HS-27A (cell line): ENCODE measurements at places on chromosomes 7 and 10.

DNA sequence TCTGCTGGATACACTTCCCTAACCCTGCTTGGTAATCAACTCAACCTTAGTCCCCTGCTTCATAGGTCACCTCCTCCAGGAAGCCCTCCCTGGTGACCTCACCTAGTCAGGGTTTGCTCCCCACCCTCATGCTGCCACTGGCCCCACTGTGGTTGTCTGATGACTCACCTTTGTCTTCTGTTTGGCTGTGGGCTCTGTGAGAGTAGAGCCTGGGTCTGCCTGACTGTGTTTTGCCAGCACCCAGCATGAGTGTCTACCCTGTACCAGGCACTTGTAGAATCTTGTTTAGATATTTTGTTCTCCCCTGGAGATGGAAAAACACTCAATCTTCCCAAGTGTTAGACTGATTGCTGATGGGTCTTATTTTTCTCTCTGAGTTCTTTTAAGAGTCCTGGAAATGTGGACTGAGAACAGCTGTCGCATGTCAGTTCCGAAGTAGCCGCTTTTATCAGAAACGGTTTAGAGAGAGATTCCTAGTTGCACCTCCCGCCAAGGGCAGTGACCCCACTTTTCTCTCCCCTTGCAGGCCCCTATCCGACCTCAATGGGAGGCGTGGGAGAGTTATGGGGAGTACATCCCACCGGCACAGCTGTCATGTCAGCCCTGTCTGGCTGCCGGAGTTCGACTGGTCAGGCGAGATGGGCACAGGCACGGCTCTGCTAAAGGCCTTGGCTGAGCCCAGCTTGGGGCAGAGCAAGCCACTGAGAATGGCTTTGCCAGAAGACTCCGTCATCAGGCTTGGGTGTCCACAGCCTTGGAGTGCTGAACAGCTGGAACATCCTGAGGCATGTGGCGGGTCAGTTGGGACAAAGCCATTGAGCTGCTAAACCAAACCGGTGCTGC is 134.3 kb downstream of the GRK5 start:
- no peak for DNase-seq

DNA sequence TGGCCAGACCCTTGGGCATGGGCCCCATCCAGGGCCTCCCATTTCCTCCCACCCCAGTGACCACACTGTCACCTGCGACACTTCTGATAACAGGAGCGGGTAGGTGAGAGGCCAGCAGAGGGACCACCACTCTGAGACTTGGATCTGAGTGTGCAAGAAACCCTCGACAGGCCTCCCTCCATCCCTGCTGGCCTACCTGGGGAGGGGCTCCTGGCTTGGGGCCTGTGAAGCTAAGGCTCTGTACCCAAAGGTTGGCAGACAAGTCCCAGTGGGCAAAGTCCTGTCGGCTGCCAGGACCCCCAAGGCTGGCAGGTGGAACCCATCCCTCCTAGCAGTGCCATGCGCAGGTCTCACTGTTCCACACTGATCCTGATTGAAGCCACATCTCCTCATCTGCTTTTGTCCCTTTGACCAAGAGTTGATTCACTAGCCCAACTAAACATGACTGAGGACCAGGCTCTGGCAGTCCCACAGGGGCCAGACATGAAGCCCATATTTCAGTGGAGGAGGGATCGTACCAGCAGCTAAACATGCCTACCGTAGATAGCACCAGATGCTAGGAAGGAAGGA is 1.2 kb upstream of the PGAM2 start:
- DNase-seq, result no peak

GRCh38 chr7:42319631-42320030 is 82.6 kb upstream of the GLI3 start:
- no peak for DNase-seq

- no peak for DNase-seq
Measured at GRCh38 chr10:93204494-93205485, 131.1 kb downstream of the CYP26A1 start.

DNA sequence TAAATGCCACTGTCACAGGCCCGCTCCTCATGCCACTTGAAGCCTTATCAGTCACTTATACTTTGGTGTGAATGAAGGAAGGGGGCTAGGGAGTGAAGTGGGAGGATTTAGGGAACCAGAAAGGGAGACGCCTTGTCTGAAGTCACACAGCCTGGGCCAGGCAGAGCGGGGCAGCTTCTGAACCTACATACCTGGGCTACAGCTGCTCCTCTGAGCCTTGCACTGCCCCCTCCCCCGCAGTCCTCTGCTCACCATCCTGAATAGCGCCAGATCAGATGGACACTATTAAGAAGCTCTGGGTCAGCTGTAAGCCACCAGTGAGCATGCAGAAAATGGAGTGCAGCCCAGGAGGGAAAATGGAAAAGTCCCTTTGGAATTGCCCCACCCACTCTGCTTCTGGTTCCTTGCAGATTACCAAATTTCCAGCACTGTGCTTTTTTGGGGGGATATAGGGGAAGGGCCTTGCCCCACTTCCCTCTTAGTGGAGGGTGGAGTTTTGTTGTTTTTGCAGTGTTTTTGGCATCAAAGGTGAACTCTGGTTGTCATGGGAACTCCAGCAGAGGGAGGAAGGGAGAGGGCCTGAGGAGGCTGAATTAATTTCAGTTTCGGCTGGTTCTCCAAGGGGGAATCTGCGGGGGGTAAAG is 35.0 kb upstream of the ADCYAP1R1 start:
- no peak for DNase-seq

DNA sequence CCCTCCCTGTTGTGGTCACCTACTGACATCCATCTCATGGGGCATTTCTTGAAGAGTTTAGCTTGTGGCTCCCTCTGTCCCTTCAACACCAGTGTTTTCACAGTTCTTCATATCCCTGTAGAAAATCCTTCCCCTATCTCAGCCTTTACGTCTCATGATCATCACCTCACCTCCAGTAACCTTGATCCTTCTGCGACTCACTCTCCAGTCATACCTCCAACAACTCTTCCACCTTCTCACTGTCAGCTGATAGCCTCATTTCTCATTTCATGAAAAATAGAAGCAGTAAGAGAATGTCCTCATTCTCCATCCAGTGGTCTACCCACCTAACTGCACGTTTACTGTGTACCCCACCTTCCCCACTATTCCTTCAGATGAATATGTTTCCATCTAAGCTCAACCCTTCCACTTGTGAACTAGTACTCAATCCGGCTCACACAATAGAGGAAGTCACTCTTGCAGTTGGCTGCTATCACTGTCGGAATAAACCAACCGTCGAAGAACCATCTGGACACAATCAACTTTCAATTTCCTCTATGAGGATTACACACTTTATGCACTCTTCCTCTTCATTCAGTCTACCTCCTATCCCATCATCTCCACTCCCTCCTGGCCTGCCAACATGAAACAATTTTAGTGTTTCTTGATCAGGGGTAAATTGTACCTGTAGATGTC is 256.0 kb downstream of the AHR start:
- DNase-seq, result no peak

GRCh38 chr10:34962866-34963265 is 127.3 kb downstream of the CUL2 start:
- DNase-seq, result no peak

- no peak for DNase-seq
Measured at GRCh38 chr7:104795616-104796398, 218.2 kb upstream of the KMT2E start.

GRCh38 chr10:131257027-131257426 is 54.5 kb downstream of the TCERG1L start:
- DNase-seq, result no peak

GRCh38 chr7:77734659-77735421 is 38.6 kb downstream of the RSBN1L start:
- no peak for DNase-seq

DNA sequence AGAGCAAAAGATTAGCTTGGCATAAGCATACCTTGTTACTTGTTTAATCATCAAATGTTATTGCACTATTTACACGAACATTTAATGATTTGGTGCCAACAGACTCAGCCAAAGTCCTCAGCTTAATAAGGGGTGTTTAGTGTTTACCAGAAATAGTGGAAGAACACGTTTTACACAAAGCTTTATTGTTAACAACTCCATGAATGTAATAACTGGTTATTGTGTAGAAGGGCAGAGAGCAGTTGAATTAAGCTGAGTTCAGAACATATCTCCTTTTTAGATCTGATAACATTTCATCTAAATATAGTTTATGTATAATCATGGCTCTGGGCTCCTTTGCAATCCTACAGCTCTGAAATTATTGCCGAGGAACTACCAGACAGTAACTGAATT is 99.1 kb downstream of the CABCOCO1 start:
- DNase-seq, result no peak

DNA sequence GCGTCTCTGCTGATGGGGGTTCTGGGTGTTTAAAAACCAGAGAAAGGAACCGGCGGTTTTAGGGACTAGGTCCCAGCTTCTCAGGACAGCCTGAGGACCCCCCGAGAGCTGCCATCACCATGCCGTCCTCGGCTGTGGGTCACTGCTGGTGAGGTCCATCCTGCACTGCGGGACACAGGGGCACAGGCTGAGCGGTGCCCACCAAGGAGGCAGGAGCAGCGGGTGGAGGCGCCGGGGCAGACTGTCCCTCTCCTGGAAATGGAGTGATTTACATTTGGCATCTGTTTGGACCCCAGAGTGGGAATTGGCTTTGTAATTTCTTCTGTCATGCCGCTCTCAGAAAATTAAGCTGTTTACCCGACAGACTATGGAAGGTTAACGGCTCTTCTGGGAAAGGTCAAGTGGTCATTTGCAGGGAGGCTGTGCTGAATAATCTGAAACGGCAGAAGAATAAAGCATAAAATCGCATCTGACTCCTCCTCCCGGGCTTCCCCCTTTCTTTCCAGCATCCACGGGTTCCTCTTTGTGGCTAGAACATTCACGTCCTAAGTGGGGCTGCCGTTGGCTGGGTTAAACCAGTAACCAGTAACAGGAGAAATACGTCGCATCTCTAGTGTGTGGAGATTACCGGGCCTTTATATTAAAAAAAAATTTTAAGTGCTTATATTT is 31.7 kb downstream of the LHPP start:
- DNase-seq, result no peak

DNA sequence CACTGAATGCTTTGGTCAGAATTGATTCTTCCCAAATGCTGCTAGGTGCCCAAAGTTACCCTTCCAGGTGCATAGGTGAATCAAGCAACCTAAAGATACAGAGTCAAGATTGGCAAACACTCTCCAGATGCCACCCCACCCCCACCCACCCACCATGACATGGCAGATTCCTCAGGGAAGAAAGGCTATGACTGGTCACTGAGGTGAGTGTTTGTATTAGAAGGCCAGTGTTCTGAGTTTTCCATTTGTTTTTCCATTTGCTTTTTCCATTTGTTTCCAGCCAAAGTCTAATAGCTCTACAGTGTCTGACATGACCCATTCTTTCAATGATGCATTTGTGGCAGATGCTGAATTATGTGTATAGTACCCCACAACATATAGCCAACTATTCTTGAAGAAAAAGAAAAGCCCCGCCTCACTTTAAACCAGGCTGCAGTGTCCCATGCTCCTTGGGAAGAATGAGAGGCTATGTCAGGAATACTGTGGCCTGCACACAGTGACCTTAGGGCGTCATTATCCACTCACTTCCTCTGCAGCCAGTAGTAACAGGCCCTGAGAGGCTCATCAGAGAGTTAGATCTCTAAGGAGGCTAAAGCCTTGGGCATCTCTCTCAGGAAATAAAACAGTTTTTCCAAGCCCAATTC is 16.1 kb upstream of the HIBADH start:
- no peak for DNase-seq

GRCh38 chr7:55629051-55629677 is 56.9 kb upstream of the VOPP1 start:
- no peak for DNase-seq

DNA sequence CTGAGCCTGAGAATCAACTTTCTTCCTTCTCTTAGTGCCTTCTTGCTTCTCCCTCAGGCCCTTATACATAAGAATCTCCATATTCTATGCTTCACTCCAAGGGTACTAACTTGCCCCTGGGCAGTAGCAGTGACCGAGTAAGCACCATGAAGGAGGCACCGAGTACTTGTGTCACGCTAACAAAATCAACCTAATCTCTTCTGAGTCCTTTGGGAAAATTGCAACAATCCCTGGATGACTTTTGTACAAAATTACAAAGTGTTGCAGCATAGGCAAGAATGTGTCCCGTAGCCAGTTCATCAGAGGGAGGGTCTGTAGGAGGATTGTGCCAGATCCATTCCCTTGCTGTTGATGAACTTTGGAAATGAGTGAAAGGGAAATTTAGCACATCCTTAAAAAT is 80.4 kb upstream of the EEPD1 start:
- no peak for DNase-seq

DNA sequence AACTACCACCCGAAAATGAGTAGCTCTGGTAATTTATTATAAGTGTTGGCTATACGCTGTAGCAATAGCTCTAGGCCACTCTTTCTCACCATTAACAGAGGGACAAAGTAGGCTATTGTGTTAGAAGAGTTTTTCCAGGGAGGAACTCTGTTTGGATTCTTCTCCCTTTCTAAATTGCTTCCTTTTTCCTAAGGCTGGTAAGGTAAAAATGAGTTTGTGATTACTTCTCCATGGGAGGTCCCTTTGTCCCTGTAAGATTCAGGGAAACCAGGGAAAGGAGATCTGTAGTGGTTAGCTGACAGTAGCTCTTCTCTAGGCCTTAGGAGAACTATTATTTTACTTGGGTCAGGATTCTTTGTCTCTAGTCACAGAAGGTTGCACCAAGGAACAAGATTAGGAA is 23.2 kb upstream of the SEMA3E start:
- no peak for DNase-seq

GRCh38 chr10:72035252-72035887 is 53.0 kb downstream of the SPOCK2 start:
- no peak for DNase-seq

DNA sequence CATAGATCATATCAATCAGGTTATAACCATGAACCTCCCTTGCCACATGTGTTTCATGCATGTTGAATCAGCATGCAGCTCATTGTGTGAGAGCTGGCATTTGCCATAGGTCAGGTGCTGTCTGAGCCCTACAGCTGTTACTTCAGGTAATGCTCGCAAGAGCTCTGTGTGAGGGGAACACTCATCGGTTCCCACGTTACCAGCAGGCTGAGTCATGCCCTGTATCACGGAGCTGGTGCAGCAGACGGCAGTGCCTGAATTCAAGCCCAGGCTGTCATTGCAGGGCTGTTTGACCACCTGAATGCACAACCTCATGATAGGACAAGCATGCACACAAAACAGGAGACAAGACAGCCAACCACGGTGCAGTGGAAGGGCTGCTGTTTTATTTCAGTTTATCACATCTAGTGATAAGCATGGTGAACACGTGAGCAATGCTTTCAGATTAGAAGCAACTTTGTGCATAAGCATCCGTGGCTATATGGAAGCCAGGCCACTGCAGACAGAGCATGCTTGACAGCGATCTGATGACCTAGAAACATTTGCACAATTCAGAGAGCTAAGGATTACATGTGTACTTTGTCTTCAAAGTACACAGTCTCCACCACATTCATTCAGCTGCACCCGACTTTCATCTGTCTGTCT is 56.4 kb upstream of the PFKP start:
- DNase-seq, result no peak

GRCh38 chr10:43259213-43259991 is 7.5 kb downstream of the RASGEF1A start:
- no peak for DNase-seq

- DNase-seq, result no peak
Measured at GRCh38 chr10:96673318-96674099, 46.8 kb downstream of the PIK3AP1 start.

- no peak for DNase-seq
Measured at GRCh38 chr10:35848412-35848811, 206.3 kb upstream of the FZD8 start.
